ENCODE measurements at places on chromosomes 3 and 15. TPM values are rescaled to one million over a fixed set of nuclear protein-coding genes. Genes with fewer than 3 reads are reported as not detected.
A peak's percentile ranks its signal among the peaks of the same experiment; 100 is the strongest.

GRCh38 chr3:157156837-157157635, 2.9 kb downstream of the CCNL1 start:
- DNase-seq, result no peak

DNA sequence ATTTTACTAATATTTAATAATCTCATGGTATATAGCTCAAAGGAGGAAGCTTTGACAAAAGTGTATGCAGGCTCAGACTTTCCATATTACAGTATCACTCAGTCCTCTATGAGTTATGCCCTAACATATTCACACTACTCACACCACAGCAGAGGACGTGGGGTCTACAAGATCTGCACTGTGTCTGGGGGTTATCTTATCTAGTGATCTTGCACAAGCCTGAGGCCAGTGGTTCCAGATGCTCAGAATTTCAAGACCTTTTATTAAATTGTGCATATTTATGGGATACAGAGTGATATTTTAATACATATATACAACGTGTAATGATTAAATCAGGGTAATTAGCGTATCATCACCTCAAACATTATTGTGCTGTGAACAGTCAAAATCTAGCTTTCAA, 933.1 kb downstream of the SQOR start:
- no peak for DNase-seq

DNA sequence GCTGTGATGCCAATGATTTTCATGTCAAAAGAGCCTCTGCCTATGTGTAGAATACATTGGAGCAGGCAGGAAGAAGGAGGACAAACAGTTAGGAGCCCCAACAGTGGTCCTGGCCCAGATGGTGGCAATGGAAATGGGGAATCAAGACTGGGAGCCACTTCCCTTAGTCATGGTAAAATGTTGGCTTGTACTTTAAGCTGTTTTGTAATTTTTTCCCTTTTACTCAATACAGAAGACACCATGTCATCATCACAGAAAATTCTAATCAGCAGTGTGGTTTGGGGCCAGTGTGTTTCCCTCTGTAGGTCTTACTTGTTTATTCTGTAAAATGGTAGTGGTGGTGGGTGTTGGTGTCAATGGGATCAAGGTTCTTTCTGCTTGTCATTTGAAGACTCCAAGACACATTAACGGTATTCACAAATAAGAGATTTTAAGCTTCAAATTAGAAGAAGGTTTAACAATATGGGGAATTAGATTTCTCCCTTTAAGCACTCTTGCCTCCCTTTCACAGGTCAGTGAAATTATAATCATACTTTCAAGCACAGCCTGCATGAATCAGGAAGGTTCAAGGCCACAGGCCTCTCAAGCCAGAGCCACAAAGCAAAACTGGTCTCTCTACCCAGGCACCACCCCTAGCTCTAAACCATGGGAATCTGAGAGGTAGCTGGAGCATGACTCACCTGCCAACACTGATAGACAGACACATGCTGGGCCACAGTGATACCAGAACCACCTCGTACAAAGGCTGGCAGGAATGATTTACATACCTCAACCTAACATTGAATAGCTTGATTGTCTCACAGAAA, 24.9 kb downstream of the SIAH2 start:
- DNase-seq, result no peak

GRCh38 chr3:16545413-16546185, 32.1 kb upstream of the RFTN1 start:
- DNase-seq, result no peak

GRCh38 chr3:17238023-17238422, 353.3 kb downstream of the PLCL2 start:
- DNase-seq, result no peak

- DNase-seq, result no peak
Measured at GRCh38 chr15:31361764-31362515, 35.3 kb downstream of the KLF13 start.

DNA sequence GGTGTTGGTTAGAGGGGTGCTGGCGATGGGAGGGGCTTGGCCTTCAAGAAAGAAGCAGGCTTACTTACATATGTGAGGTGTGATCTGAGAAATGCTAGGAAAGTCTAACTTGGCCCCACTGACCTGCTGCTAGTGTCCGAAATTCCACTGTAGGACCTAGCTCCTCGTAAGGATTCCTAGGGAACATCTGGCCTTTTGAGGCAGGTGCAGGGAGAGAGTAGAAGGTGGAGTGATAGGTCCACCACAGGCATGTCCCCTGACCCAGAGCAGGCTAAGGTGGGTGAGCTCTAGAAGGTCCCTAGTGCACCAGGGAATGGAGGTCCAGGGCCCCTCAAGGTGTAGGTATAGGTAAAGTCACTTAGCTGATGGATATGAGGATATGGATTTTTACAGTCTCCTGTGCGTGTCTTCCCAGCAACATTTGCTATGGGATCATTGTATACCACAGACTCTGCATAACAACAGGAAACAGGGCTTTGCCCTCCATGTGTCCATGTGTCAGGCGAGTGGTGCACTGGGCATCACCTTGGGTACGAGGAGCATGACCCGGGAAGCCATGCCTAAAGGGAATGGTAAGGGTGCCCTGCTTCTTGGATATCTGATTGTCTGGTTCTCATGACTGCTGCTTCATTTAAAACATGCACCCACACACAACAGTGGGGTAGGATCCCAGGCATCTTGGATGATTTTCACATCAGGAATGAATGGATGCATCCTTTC, 32.6 kb downstream of the POMGNT2 start:
- no peak for DNase-seq

GRCh38 chr15:98077186-98077585, 116.7 kb downstream of the ARRDC4 start:
- peak; percentile 12 for DNase-seq

Gene PLA2G4E
- total RNA-seq, result not detected

Gene PTPN23
- total RNA-seq, result 199 TPM

Gene FBN1
- 32.4 TPM for total RNA-seq

Gene IQCH
- total RNA-seq, result 0.40 TPM

Gene XXYLT1
- 10.0 TPM for total RNA-seq

Gene CSPG4
- total RNA-seq, result 16.7 TPM
